Left renal pelvis (tissue), 4 donors: ENCODE measurements at places on chromosomes 7 and 10. TPM values are rescaled to one million over a fixed set of nuclear protein-coding genes. Genes with fewer than 3 reads are reported as not detected.

DNA sequence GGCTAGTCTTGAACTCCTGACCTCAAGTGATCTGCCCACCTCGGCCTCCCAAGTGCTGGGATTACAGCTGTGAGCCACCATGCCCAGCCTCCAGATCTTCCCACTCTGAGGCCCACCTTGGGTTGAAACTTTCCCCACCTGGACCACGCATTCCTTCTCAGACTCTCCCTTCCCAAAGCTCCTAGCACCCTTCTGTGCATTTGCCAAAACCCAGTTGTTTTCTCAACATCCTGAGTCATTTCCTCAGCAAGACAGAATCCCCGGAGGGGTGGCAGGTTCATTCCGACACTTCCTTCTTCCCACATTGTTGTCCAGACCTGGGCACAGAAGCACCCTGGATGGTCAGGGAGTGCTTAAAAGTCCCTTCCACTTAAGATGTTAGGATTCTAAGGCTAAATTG lies 28.9 kb downstream of the BAG3 start:
- DNase-seq = no peak

- no peak for DNase-seq
Measured at GRCh38 chr7:137484326-137484725, 140.8 kb upstream of the PTN start.

The TNS3 gene
- polyA plus RNA-seq = 91.4 TPM

- DNase-seq = no peak
Measured at GRCh38 chr10:7445474-7446185, 34.8 kb upstream of the SFMBT2 start.

- no peak for DNase-seq
Measured at GRCh38 chr7:2072042-2072441, 160.7 kb downstream of the MAD1L1 start.

The TMEM229A gene
- polyA plus RNA-seq = 0.20 TPM

The SLC35B4 gene
- 28.9 TPM for polyA plus RNA-seq

DNA sequence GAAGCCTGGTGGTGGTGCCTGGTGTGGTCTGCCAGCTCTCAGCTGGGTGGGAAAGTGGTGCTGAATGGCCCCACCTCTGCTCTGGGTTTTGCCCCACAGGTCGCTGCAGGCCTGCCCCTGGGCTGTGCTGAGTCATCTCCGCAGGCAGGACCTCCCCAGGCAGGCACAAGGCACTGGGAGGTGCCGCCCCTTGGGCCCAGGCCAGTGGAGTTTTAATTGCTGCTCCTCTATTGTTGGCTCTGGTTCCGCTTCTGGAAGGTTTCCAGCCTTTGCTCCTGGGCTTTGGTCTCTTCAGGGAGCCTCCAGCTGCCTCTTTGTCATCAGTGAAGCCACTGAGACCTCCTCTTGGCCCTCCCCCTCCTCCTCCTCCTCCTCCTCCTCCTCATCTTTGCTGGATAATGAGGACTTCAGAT lies 180.3 kb upstream of the GRB10 start:
- no peak for DNase-seq

DNA sequence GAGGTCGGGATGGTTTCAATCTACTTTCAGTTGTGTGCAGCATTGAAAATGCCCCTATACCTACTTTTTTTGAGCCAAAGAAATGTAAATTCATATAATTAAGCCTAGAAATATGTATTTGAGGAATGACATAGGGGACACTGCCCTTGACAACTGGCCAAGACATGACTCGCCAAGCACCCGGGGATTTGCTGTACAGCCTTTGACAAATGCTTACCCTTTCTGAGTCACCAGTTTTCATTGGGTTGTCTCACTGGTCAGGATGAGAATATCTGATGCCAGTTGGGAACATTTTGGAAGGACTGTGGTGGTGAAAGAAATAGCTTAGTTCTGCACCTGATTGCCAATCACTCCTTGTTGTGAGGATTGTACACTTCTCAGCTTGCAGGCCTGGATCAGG lies 166.8 kb upstream of the HABP2 start:
- DNase-seq = no peak

- DNase-seq = no peak
Measured at GRCh38 chr7:128878226-128879105, 15.8 kb downstream of the ATP6V1F start.
